GM03348 (cell line): ENCODE measurements at places on chromosomes 5 and 9.

DNA sequence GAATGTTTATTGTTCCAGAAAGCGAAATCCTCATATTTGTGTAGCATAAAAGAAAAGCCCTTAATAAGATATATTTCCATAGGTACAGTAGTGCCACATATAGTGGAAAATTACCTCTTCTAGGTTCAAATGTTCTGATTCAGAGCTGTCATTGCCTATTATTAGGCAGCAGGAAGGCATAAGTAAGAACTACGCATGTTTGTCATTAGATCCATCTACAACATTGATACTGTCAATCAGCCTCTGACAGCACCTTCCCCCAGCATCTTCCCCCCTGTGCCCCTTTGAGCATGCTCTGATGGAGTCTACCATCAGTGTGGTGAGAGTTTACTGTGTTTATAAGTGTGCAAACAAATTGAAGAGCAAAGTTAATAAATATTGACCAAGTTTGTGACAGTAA, 816.1 kb downstream of the TLE4 start:
- DNase-seq, result no peak

DNA sequence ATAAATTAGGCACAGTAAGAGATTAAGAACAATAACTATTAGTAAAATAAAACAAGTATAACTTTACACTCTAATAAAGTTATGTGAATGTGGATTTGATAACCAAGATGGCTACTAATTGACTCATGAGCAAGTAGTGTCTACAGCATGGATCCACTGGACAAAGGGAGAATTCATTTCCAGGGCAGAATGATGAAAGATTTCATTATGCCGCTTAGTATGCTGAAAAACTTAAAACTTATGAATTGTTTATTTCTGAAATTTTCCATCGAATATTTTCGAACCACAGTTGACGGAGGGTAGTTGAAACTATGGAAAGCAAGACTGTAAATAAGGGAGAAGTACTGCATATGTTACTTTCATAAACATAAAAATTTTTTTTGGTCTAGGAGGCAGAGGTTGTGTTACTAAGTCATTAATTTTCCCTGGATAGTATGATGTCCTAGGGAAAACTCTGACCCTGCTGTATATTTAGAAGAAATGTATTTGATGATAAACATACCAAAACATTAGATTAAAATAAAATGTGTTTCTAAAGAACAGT, 24.9 kb upstream of the TARS1 start:
- DNase-seq, result no peak

- no peak for DNase-seq
These were observed 362.7 kb upstream of the SLC30A5 start for GRCh38 chr5:68730979-68731654.

GRCh38 chr5:80134876-80135275, 99.7 kb downstream of the THBS4 start:
- no peak for DNase-seq

DNA sequence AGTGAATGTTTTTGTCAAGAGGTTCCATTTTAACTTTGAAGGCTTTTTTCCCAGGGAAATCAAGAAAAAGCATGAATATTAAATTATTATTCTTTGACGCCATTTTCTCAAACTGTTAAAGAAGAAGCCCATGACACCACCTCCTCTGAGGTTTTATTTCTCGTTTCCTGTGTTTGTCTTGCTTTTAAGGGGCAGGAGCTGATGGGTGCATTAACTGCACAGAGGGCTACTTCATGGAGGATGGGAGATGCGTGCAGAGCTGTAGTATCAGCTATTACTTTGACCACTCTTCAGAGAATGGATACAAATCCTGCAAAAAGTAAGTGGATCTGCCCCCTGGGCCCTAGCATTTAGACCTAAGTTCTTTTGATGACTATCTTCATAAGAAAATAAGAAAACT, 205.3 kb downstream of the RFK start:
- DNase-seq, result no peak

DNA sequence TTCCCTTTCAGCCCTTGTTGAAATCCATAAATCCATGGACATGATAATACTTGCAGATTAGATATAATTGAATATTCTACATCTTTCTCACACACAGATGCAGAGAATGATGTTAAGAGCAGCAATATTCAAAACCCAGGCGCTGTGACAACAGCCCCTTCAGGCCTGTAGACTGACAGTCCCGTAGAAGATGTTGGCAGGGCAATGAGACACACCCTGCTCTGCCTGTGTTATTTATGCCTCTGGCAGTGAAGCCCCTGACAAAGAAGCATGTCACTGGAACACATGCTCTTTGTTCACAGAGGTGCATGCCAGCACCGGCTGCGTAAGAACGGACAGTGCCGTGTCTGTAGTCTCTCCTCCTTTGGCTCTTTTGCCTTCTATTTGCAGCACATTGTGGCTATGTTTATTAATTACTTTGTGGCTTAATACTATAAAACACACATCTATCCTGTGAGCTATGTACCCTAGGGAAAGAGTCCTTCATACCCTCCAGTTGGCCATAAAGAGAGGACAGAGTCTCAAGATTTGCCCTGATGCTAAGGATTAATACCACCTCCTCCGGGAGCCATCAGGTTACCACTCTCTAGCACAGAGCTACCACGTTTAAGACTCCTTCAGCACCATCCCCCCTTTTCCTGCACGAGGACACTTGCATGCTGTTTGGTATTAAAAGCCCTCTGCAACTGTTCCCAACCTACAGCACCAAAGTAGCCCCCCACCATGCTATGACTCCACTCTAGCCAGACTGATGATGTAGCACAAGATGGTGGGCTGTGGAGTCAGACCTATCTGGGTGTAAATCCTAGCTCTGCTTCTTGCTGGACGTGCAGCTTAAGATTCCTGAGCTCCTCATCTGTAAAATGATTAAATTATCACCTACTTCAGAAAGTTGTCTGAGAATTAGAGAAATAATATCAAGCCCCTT, 2.0 kb upstream of the ANP32B start:
- DNase-seq, result no peak

DNA sequence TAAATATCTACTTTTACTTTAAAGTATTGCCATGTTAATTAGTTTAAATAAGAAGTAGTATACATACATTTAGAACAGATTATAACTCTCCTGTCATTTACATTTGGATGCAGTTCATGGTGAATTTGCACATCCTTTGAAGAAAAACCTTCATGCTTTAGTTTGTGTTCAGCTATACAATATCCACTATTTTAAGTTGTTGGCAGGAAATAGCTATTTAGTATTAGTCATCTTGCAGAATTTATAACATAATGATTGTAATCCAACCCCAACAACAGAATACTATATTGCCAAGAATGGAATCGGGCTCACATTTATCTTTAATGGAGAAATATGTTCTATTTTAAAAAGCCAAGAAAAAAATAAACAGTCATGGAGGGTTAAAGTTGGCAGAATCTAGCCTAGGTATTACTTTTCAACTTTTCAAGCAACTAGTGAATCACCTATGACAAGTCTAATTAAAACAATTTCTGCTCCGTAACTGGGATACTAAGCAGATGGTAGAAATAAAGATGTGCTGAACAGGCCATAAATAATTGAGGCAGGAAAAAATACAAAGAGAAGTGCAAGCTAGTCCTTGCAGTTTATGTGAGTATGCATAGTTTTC, 1170.6 kb upstream of the NUDT12 start:
- no peak for DNase-seq

GRCh38 chr5:154320224-154321089, 125.3 kb upstream of the SAP30L start:
- peak; percentile 27 for DNase-seq
